ENCODE measurements at places on chromosomes 12 and 14.

GRCh38 chr12:9926876-9927275, 5.3 kb downstream of the CLEC2A start:
- DNase-seq, result no peak

DNA sequence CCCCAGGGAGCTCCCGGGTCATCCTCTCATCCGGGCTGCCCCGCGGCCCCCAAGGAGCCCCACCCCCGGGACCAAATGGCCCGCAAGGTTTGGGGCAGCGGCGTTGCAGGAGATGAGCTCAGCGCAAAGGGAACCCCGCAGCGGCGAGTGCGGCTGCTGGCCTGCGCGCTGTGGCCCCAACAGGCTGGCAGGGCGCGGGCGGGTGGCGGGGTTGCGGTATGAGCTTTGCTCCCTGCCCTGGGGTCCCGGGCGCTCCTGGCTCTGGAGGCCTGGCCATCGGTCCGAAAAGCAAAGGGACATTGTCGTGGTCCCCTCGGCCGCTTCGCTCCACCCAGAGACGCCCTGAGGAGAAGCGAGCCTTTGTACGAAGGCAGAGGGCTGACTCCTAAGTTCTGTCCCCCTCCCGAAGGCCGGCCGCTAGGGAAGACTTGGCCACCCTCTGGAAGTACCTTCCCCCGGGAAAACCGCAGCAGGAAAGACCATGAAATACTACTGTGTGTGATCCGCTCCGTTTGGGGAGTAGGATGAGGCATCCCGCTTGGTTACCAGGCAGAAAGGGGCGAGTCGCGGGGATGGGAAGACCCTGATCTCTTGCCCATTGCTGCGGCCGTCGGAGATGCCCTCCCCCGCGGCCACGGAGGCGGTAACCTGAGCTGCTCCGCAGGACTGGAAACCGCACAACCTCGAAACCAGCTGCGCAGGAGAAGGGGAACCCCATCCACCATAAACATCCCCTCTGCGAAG, 620 bp upstream of the NID2 start:
- DNase-seq, result no peak

DNA sequence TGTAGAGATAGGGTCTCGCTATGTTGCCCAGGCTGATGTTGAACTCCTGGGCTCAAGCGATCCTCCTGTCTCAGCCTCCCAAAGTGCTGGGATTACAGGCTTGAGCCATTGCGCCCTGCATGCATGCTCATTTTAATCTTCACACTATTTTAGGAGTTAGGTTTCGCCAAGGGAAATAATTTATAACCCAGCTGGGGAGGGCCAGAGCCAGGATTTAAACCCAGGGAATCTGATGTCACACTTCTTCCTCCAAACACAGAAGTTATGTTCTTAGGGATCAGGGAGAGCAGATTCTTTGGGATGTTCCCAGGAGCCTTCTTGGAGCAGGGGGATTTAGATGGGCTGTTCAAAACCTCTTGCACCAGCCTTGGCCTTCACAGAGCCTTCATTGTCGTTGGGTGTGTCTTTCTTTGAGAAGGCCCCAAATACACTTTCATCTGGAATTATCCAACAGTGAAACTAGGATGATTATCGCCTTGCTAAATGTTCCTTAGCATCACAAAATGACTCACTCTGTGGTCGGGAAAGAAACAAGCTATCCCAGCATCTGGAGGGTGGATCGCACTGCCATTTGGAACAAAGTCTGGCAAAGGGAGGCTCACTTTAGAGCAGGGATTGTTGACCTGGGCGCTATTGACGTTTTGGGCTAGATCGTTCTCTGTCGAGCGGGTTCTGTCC, 8.2 kb upstream of the PPP1CC start:
- no peak for DNase-seq

- DNase-seq, result no peak
Measured at GRCh38 chr14:65940056-65940735, 527.7 kb downstream of the FUT8 start.

GRCh38 chr12:104764225-104765091, 193.6 kb downstream of the SLC41A2 start:
- no peak for DNase-seq

- no peak for DNase-seq
Measured at GRCh38 chr14:20998139-20998538, 954 bp upstream of the SLC39A2 start.

- no peak for DNase-seq
Measured at GRCh38 chr12:14836336-14837210, 6.8 kb downstream of the ART4 start.

DNA sequence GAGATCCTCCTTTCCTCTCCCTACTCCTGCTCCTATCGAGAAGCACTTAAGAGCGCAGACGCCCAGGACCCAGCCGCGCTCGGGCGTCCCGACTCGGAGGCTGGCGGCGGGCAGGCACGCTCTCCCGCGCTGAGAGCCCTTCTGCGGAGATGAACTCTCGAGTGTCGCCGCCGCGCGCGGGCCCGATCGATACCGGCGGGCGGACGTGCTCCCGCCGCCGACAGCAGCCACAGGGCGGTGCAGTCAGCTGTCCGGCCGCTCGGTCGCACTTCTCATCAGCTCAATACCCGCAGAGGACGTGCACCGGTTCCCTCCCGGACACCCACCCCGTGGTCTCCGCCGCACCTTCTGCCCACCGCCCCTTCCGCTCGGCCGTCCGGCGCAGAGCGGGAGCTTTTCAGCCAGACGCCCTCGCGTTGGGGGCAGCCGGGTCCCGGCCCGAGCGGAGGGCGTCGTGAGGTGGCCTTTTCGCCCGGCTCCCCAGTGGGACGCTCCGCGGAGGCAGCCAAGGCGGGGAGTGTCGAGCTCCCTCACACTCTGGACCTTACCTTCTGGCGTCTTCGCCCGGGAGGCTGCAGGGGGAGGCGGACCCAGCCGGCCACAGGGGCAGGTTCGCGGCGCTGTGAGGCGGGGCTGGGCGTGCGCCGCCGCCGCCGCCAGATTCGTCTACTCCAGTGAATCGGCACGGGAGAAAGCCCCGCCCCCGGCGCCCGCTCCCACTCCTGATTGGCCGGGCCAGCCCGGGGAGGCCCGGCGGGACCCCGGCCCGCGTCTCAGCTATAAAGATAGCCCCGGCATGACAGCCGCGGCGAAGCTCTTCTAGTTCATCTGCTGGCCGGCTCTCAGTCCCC, at the start of gene INSM2:
Gene INSM2 (plus strand): TSS at position 808 of the 851 bp plus-strand sequence. CDS start 89 bp downstream, outside the sequence.
- no peak for DNase-seq

GRCh38 chr12:85006206-85006605, 29.9 kb downstream of the TSPAN19 start:
- no peak for DNase-seq

GRCh38 chr14:28876572-28876945, 110.0 kb downstream of the FOXG1 start:
- DNase-seq, result no peak

GRCh38 chr14:87002776-87003175, 990.2 kb downstream of the GALC start:
- DNase-seq, result no peak

DNA sequence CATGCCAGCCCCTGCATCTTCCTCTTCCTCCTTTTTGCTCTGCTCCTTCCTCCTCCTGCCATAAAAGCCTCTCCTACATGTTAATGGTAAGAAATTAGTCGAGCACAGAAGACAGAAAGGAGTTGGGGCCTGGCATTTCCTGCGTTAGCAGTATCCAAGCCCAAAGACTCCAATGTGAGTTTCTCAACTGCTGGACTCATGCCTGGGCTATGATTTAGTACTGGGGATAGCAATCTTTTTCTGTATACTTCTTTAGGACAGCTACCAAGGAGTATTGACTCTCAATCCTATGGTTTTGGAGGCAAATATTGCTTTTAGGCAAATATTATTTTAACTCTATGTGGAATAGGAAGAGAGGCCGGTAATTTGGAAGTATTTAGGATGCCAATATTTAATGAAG, 18.0 kb upstream of the SLC38A4 start:
- DNase-seq, result peak; percentile 22

DNA sequence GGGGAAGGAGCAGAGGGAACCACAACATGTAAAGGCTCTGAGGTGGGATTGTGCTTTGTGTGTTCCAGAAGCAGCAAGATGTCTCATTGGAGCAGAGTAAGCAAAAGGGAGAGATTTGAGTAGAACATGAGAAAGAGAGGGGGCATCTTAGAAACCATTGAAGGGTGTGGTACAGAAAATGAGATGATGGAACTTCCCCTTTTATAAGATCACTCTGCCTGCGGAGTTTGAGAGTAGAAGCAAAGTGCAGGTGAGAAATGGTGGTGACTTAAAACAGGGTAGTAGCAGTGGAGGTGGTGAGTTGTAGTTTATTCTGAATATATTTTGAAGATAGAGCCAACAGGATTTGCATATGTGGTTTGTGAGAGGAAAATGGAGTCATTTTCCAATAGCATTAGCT, 56.0 kb downstream of the FBXO34 start:
- no peak for DNase-seq

Data from AG09319 (cell line).